NCI-H187 treated with DMSO at 0.1 percent for 48 hours (cell line): ENCODE measurements at places on chromosomes 2 and 18.

GRCh38 chr2:150873396-150873772, 385.9 kb upstream of the RND3 start:
- no peak for DNase-seq

GRCh38 chr2:237515621-237516275, 28.7 kb downstream of the MLPH start:
- DNase-seq, result no peak

- no peak for DNase-seq
These were observed 31.3 kb downstream of the ANXA4 start for GRCh38 chr2:69773206-69773605.

- DNase-seq, result no peak
These were observed 123.3 kb downstream of the NCK2 start for GRCh38 chr2:105868060-105868459.

DNA sequence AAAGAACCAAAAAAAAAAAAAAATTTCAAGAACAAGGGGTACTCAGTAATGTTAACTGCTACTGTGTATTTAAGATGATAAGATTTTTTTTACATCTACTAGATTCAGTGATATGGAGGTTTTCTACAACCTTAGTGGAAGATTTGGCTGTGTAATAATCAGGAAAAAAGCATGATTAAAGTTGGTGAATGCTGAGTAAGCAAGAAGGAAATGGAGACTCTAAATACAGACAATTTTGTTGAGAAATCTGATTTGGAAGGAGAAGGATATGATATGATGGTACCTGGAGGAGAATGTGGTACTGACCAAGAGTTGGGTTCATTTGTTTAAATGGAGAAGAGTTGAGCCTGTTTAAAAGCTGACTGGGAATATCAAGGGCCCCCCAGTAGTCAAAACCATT, 125.1 kb downstream of the WDPCP start:
- no peak for DNase-seq

- DNase-seq, result no peak
These were observed 50.6 kb upstream of the EML6 start for GRCh38 chr2:54672590-54673456.

- no peak for DNase-seq
These were observed 8.8 kb downstream of the NABP1 start for GRCh38 chr2:191686729-191687128.

DNA sequence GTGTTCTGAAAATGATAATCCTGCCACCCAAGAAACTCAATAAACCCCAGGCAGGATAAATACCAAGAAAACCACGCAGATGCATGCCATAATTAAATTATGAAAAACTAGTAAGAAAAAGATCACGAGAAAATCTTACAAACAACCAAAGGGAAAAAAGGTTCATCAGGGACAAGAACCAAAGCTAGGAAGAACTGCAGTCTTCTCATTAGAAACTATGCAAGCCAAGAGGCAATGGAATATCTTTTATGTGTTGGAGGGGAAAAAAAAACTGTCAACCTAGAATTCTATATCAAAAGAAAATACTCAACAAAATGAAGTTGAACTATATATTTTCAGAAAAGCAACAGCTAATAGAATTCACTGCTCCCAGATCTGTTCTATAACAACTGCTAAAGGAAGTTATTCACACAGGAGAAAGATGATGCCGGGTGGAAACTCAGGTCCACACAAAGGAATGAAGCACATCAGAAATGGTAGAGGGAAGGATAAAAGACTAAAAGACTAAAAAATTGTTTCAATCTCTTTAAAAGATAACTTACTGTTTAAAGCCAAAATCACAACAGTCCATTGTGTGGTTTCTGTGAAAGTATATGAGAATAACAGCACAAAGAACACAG, 55.0 kb downstream of the NDUFA10 start:
- no peak for DNase-seq

GRCh38 chr2:37080266-37080665, 3.9 kb downstream of the HEATR5B start:
- no peak for DNase-seq

DNA sequence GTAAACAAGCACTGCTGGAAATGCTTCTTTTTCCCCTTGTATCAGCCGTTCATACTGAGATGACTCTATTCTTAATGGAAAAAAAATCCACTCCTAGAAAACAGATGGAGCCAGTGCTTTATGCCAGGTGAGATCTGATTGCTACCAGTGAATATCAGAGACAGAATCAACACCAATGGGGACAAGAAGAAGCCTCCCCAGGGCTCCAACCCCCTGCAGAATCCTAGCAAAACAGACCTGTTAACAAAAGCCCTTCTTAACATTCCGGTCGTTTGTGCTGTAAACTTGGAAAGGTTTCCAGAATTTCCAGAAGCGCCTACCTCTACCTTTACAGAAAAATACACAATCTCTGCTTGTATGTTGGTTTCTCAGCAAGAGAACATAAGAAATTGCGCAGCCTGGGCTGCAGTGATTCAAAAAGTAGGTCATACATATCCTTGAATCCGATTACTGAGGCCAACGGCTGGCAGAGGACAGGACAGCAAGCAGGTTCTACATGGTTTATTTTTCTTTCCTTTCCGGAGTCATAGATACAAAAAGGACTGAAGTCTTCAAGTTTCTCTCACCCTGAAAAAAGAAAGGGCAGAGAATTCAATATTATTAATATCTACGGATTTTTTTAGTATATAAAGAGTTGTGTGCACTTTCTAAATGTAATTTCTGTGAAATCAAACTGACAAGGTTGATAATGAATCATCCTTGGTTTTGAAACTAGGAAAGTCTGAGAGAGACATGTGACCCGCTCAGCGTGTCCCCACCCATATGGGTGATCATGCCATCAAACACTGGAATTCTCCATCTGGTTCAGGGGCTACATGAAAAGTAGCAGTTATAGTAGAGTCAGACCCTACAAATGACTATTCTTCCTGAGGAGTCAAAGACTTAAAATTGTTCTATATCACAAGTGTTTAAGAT, 266.7 kb upstream of the MGAT5 start:
- DNase-seq, result no peak

GRCh38 chr18:78637442-78638402, 341.9 kb upstream of the SALL3 start:
- DNase-seq, result no peak
